ENCODE measurements at places on chromosomes 16 and 17.

- DNase-seq, result no peak
Measured at GRCh38 chr17:77723071-77723908, 235.2 kb upstream of the TNRC6C start.

DNA sequence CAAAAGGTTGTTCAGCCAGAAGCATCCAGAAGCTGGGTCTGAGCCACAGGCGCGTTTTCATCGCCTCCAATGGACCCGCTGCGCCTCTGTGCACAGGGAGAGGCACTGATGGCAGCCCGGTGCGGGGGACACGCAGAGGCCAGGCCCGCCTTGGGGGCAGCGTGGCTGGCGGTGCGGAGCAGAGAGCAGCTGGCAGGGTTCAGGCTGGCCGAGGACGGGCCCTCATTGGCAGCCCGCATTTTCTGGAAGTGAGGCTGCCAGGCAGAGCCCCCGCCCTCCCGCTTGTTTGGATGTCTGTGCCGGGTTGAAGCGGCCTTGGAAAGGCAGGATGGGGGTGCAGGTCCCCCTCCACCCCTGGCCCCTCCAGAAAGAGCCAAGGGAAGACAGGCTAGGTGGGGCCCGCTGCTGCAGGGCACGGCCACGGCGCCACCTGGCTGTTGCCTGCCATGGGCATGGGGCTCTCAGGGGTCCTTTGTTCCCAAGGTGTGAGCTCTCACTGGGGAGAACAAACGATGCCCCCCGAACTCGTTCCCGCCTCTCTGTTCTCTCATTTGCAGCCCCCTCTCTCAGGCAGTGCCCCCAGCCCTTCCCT, 18.8 kb downstream of the GSE1 start:
- DNase-seq, result no peak

DNA sequence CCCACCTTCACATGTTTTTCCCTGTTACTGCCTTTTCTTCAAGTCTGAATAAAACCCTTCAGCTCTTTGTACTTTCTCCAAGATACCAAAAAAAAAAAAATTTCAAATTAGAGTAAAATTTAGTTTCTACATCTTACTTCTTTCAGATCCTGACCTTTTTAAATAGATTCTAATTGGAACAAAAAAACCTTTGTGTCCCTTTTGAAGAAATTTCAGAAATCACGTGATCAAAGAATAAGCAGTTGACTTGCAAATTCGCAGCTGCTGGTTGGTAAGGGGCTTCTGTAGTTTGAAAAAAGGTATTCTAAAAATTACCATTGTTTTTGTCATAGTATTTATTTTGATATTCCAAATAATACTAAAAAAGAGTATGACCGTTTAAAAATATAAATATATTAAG, 71.7 kb downstream of the CDC27 start:
- no peak for DNase-seq

- DNase-seq, result no peak
Measured at GRCh38 chr17:14641117-14641516, 340.2 kb downstream of the HS3ST3B1 start.

GRCh38 chr16:47528431-47528830, 67.3 kb downstream of the PHKB start:
- no peak for DNase-seq

DNA sequence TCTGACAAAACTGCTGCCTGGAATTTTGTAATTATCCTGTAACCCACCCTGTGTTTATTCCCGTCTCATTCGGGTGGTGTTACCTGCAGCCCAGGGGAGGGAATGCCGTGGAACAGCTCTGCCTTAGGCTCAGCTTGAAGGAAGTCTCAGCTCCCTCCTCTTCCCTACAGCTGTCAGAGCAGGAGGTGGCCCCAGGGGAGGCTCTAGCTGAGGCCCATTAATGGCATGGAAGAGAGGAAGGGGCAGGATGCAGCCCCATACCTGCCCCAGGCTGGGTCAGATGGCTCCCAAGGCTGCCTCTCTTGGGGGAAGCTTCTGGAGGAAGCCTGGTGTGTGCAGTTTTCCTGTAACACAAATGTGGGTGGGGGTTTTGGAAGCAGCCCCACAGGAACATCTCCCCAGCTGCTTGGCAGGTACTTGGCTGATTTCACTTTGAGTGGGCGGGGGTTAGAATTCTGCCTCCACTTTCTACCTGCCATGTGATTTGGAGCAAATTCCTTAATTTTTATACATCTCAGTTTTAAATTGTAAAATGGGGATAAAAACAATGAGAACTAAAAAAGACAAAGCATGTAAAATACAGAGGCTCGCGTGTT, 103.9 kb downstream of the MGAT5B start:
- no peak for DNase-seq

- no peak for DNase-seq
Measured at GRCh38 chr16:11395008-11395948, 50.0 kb downstream of the RMI2 start.

- no peak for DNase-seq
Measured at GRCh38 chr16:76955629-76956028, 235.4 kb upstream of the MON1B start.

- no peak for DNase-seq
Measured at GRCh38 chr17:82929676-82930042, 89.8 kb upstream of the ZNF750 start.

DNA sequence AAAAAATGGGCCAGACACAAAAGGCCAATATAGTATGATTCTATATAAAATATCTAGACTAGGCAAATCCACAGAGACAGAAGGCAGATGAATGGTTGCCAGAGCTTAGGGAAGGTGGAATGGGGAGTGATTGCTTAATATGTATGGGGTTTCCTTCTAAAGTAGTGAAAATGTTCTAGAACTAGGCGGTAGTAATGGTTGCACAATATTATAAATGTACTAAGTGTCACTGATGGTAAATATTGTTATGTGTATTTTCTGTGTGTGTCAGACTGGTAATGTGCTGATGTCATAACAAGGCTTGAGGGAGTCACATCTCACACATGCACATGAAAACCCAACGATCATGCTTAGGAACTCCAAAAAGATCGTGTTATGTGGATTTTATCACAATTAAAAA, 106.9 kb upstream of the SIAH1 start:
- DNase-seq, result no peak

- DNase-seq, result no peak
Measured at GRCh38 chr17:82021107-82021899, 1.4 kb downstream of the CENPX start.

GRCh38 chr16:63945806-63946205, 1176.1 kb downstream of the CDH11 start:
- no peak for DNase-seq

- DNase-seq, result no peak
Measured at GRCh38 chr17:72609501-72609900, 483.0 kb downstream of the SLC39A11 start.

DNA sequence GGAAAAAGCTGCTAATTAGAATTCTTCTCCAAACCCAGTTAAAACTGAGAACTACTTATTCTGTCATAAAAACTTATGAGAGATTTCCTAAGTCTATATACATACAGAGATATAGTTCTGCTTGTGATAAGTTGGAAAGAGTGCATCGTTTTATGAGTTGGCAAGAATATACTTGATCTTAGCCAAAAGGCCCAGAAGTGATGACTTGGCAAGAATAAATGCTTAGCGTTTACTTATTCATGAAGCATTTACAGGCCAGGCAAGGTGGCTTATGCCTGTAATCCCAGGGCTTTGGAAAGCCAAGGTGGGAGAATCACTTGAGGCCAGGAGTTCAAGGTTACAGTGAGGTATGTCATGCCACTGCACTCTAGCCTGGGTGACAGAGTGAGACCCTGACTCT, 81.7 kb downstream of the CYB561 start:
- DNase-seq, result no peak

GRCh38 chr16:2777231-2777902, at the start of gene ELOB:
TSS of gene ELOB (minus strand) at chr16:2777280. CDS start at chr16:2777239, 41 bp downstream.
- DNase-seq, result no peak

DNA sequence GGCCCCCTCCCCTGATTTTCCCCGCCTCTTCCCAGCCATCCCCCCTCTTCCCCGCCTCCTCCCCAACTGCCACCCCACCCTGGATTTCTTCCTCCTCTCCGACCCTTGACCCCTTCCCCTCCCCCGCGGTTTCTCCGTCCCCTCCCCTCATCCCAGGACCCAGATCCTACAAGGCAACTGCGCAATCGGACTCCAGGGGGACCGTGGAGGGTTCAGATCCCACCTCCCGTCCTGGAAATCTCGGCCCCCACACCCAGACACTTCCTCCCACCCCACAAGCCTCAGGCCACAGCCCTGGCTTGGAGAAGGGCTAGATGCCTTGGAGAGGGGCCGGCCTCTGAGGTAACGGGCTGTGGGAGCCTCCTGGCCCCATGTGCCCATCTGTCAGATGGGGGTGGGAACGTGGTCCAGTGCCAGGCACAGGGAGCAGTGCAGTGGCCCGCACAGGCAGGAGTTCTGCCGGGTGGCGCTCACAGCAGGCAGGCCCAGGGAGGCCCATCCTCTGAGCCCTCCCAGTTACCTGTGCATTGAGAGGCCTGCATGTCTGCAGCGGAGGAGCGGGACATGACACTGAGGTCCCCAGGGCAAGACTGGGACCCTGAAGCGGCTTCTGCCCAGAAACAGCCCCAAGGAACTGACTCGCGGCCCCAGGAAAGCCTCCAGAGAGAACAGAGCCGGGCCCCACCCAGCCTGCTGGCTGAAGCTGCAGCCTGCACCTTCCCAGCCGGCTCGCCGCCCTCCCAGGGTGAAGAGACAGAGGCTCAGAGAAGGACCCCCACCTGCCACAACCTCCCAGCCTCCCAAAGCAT, 16.7 kb downstream of the ZNF423 start:
- DNase-seq, result no peak

DNA sequence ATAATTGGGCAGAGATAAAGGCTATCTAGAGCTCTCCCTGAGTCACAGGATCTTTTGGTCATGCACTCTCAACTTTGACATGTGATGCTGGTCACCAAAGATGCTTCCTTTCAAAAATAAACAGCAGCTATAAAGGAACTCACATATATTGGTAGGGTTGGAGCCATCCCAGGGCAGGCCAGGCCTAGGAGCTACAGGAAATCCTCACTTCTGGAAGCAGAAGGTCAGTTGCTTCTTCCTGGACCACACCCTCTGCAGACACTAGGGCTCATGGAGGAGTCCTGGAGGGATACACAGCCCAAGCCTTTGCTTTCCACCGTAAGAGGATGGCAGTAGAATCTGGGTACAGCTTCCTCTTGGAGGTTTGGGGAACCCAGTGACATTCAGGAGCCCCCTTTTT, 24.6 kb downstream of the SOST start:
- DNase-seq, result no peak

GRCh38 chr17:81416612-81417011, 21.4 kb downstream of the BAHCC1 start:
- DNase-seq, result no peak

GRCh38 chr17:79919164-79919585, 79.9 kb upstream of the CBX4 start:
- DNase-seq, result no peak

DNA sequence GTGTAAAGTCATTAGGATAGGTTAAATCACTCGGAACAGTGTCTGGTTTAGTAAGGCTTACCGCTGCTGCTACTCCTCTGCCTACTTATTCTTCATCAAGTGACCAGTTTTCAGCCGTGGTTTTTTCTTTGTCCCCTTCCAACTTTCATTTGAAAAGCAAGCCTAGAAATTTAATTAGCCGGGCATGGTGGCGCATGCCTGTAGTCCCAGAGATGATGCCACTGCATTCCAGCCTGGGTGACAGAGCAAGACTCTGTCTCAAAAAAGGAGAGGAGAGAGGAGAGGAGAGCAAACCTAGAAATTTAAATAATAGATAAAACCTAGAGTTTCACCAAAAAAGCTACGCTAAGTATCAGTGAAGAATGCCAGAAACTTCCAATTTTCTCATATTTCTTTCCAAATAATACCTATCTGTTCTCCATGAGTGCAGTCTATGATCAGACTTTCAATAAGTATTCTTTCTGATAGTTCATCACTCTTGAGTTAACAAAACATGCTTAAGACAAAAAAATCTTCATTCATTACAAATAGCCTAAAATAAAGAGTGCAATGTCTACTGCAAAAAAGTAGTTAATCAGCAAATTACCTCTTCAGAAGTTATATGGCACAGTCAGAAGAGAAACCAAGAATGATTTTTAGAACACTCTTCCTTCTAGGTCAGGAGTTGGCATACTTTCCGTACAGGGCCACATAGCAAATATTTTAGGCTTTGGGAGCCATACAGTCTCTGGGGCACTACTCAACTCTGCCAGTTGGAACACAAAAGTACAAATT, 15.1 kb downstream of the ANKFY1 start:
- DNase-seq, result no peak

DNA sequence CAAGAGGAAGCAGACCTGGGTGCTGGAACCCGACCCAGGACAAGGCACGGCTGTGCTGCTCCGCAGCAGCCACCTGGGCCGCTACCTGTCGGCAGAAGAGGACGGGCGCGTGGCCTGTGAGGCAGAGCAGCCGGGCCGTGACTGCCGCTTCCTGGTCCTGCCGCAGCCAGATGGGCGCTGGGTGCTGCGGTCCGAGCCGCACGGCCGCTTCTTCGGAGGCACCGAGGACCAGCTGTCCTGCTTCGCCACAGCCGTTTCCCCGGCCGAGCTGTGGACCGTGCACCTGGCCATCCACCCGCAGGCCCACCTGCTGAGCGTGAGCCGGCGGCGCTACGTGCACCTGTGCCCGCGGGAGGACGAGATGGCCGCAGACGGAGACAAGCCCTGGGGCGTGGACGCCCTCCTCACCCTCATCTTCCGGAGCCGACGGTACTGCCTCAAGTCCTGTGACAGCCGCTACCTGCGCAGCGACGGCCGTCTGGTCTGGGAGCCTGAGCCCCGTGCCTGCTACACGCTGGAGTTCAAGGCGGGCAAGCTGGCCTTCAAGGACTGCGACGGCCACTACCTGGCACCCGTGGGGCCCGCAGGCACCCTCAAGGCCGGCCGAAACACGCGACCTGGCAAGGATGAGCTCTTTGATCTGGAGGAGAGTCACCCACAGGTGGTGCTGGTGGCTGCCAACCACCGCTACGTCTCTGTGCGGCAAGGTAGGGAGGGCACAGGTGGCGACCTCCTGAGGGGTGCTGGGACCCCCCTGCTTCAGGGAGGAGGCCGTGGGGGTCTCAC, 667 bp downstream of the FSCN2 start:
- no peak for DNase-seq

DNA sequence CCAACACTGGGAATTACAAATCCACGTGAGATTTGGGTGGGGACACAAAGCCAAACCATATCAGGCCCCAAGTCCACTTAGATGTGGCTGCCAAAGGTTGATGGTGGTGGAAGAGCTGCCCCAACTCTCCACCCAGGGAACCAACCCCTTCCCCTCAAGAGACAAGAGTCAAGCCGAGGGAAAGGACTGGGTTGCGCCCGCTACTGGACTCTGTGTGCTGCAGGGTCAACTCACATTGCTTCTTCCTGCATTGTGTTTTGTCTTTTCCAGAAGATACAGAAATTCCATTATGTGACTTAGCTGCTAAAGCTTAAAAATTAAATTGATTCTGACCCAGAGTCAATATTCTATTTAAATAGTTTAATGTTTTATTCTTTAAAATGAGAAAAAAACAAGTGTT, 58.5 kb downstream of the ADAMTS18 start:
- no peak for DNase-seq

- no peak for DNase-seq
Measured at GRCh38 chr16:75262104-75262799, 10.8 kb upstream of the BCAR1 start.

All from NCI-H2081 treated with DMSO at 0.1 percent for 48 hours (cell line).